Mammary epithelial cell (primary cell): ENCODE measurements at places on chromosomes 4 and X.

DNA sequence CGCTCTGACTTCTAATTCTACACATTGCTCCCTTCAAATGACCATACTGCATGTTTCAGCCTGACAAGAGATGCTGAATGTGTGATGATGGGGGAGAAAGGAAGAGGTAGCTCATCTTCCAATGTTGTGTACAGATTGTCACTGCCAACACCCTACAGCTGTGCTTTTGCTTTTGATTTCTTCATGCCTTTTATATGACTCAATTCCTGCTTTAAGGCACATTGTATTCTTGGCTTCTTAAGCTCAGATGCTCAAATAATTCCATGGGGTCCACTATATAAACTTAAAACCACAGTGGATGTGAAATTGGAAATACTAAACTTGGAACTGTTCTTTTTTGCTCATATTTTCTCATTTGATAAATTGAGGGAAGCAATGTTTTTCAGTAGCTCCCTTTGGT is 183.2 kb upstream of the WDFY3 start:
- peak; percentile 19 for DNase-seq

DNA sequence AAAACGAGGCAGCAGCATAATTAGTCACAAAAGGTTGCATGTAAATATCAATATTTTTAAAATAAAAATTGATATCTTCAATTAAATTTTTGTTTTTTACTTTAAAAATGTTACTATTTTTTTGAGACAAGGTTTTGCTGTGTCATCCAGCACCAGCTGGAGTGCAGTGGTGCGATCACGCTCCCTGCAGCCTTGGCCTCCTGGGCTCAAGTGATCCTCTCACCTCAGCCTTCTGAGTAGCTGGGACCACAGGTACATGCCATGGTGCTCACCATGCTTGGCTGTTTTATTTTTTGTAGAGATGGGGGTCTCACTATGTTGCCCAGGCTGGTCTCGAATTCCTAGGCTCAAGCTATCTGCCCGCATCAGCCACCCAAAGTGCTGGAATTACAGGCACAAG is 96.8 kb upstream of the FRAS1 start:
- no peak for DNase-seq

GRCh38 chr4:110533590-110533910 is 57.6 kb downstream of the ENPEP start:
- no peak for DNase-seq

DNA sequence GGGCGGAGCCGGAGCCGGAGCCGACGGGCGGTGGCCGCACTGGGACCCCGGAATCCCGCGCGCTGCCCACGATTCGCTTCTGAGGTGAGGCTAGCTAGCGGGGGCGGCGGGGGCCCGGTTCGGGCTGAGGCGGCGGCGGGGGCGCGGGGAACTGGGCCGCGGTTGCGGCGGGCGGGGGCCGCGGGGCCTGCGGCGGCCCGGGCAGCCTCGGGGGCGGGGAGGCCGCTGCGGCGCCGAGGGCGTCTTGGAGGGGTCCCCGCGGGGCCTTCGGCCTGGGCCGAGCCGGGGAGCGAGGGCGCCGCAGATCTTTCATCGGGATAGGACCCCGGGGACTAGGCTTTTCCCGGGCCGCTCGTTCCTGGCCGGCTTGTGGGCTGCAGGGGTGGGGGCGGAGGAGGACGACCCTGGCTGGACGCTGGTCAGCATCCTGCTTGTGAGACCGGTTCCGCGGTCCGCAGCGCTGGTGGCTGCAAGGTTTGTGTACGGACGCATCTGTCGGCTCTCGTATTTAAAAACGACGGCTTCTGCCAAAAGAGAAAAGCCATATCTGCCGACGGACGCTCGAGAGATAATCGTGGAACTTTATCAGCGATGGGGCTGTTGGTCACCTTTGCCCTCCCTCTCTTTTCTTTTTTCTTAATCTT is 419 bp downstream of the ADD1 start:
- DNase-seq = peak; percentile 30

- no peak for DNase-seq
These were observed 10.3 kb downstream of the GNL3L start for GRCh38 chrX:54540289-54540688.

- DNase-seq = no peak
These were observed 40.1 kb downstream of the ARHGEF9 start for GRCh38 chrX:63744850-63745394.

- peak; percentile 4 for DNase-seq
These were observed 65.1 kb upstream of the DIAPH2 start for GRCh38 chrX:96619588-96619987.

GRCh38 chrX:24619647-24620046 is 27.5 kb downstream of the PCYT1B start:
- DNase-seq = peak; percentile 54

DNA sequence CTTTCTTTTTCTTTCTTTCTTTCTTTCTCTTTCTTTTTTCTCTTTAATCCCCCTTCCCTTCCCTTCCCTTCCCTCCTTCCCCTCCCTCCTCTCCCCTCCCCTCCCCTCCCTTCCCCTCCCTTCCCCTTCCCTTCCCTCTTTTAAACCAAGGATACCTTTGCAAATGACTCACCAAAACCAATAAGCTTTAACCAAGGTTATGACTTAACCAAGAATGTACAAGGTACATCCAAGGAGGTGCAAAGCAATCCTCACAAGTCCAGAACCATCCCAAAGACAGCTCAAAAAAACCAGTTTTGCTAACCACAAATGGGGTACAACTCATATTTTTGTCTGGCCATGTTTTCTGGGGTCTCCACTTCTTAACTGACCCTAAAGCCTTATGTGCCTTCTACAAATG is 174.7 kb upstream of the PPP1R2C start:
- peak; percentile 27 for DNase-seq

GRCh38 chr4:175238827-175239517 is 320.8 kb downstream of the ADAM29 start:
- no peak for DNase-seq

DNA sequence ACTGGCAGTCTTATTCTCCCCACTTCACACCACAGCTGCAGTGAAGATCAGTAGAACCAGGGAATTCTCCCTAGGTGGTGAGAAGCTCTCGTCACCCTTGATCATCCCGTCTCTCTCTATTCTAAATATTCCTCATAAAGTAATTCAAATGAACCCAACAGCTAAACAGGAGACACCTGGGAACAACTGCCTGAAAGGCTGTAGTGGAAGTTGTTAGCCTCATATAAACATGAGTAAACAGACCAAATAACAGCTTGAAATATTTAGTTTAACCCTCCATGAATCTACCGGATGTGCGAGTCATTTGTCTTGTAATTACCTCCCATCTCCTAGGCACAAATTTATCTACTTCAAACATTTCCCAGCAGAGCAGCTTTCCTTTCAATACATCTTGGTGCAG is 30.4 kb upstream of the APELA start:
- DNase-seq = no peak

GRCh38 chrX:49934148-49934547 is 11.8 kb downstream of the CLCN5 start:
- no peak for DNase-seq

DNA sequence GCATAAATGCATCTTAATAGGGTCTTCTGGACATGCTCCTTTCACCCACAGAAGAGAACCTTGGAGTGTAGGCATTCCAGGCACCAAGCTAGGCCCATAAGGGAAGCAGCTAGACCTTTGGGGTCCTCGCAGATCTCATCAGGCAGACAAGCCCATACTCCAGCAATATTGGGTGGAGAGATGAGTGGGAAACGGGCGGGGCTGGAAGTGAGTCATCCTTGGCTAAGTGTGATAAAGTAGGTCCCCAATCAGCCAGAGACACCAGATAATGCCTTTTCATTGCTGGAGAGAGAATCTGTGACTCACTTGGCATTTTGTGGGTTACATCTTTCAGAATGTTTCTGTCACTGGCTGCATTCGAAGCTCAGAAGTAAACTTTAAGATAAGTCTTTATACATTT is 133.3 kb upstream of the MBNL3 start:
- peak; percentile 13 for DNase-seq

- peak; percentile 56 for DNase-seq
These were observed 5.3 kb downstream of the APOO start for GRCh38 chrX:23902419-23902818.

DNA sequence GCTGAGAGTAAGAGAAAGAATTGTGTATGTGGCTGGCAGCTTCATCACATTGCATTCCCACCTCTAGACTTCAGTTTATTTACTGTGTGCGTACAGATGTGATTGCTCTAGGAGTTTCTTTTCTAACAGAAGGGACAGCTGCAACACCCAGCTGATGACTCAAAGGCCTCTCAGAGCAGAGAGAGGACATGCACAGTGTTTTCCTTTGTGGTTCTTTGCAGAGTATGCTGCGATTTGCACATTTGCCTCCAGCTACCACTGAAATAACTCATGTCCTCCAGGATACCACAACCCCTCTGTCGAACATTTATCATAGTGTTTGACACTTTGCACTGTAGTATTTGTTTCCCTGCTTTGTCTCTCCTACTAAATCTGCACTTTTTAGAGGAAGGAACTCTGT is 294.1 kb downstream of the STIM2 start:
- DNase-seq = peak; percentile 83

- no peak for DNase-seq
These were observed 80.3 kb upstream of the HHIP start for GRCh38 chr4:144565527-144566195.

DNA sequence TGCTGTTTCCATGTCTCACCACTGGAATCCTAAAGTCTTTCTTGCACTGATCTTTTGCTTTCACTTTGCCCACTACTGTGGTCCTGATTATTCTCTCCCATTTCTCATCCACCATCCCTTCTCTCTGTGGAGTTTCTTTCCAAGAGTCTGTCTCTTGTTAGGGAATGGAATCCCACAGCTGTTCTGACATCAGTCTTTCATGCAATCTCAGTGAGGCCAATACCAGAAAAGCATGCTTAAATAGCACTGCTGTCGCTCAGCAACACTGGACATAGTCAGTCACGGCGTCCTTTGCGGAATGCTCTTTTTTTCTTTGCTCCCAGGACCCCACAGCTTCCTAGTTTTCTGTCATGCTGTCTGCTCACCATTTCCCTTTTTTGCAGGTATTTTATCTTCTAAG is 20.1 kb downstream of the SLITRK4 start:
- no peak for DNase-seq

DNA sequence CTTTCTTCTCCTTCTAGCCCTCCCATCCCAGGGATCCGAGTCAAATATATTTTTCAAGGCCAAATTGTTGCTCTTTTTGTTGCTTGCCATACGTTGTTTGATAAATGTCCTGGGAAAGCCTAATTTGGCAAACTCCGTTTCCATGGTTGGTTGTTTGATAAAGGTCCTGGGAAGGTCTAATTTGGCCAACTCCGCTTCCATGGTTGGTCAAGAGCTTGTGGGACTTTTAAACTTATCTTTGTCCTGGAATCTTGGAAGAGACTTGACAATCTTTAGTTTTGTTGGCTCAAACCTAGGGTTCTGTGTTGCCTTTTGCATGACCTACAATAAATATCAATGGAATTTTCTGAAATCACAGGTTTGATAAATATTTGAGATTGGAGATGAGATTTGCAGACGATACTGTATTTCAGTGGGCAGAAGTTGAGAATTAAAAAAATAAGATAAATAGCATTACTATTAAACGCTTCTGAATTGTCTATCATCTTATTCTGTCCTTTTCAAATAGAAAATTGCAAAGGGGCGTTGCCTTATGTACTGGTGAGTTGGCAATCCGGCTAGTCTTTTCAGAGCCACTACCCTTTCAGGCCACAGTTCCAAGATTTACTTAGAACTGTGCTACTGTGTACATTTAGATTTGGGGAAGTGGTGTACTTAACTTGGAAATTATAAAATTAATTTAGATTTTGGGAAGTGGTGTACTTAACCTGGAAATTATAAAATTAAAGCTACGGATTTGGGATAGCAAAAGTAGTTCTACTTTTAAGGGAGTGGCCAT is 804 bp downstream of the OSTC start:
- peak; percentile 27 for DNase-seq

DNA sequence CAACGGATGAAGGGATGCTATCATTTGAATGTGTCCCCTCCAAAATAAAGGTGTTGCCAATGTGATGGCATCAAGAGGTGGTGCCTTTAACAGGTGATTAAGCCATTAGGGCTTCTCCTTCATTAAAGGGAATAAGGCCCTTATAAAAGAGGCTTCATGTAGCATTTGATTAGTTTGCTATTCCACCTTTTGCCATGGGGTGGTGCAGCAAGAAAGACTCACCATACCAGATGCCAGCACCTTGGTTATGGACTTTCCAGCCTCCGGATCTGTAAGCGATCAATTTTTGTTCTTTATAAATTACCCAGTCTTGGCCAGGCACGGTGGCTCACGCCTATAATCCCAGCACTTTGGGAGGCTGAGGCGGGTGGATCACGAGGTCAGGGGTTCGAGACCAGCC is 7.9 kb upstream of the SLC25A43 start:
- DNase-seq = peak; percentile 16

- no peak for DNase-seq
These were observed 59.1 kb downstream of the NKX6-1 start for GRCh38 chr4:84439996-84440395.

GRCh38 chrX:134294548-134294947 is 57.6 kb downstream of the CCDC160 start:
- DNase-seq = no peak

DNA sequence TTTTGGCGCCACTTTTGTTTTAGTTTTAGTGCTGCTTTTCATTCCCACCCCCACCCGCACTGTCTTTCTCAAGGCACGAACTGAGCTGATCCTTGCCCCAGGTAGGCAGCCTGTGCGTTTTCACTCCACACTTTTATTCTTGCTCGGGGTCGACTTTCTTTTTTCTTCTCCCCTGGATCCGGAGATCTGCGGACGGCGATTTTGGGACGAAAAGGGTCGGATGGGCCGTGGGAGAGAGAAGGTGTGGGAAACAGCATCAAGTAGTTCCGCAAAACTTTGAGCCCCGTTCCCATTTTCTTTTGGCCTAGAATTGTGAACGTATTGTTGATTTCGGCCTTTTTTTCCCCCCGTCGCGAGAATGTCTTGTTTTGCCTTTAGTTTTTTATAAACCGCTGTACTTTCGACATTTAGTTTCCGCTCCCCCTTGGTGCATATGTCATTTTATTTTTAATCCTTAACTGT is 531 bp downstream of the STAG2 start:
- no peak for DNase-seq

DNA sequence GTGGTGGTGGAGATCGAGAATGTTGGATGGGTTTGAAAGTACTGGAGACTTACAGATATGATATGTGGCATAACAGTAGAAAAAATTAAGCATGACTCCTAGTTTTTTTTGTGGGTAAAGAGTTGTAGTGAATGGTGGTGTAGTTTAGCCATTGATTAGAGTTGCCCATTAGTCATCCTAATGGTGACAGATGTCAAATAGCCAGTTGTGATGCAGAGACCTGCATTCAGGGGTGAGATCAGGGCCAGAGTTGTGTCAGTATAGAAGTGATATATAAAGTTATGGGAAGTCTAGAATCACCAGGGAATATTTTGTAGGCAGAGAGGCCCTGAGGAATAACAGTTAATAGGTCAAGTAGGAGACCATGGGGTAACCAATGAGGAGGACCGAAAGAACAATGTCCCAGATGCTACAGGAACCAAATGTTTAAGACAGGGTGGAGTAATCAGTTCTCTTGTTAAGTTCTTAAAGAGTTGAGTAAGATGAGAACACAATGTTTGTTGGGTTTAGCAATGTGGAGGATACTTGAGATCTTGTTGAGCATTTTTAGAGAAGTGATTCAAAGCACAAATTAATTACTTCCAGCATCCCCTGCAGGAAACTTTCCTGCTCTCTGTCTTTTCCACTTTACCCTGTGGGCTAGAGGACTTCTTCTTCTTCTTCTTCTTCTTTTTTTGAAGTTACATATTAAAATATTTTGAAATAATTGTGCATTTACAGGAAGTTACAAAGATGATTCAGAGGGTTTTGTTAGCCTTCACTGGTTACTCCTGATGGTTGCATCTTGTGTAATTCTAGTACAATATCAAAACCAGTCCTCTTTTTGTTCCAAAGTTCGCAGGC is 13.3 kb downstream of the SGMS2 start:
- no peak for DNase-seq
